IMR-90 (cell line): ENCODE measurements at places on chromosomes 3 and 15. TPM values are rescaled to one million over a fixed set of nuclear protein-coding genes. Genes with fewer than 3 reads are reported as not detected.

DNA sequence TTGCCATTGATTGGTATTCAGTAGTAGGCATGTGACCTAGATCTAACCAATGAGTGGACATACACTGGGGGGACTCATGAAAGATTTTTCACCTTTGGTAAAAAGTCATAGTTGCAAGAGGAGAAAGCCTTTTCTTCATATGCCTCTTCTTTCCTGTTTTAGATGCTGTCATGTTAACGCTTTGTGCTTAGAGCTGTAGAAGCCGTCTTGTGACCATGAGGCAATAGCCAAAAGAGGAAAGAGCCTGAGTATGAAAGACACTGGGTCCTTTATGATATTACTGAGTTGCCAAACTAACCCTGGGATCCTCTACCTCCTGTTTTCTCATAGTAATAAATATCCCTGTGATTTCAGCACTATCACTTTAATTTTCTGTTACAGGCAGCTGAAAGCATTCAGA is 396.0 kb downstream of the FHIT start:
- no peaks in the 10 kb centered on the region for H3K27me3 ChIP-seq
- no peaks in the 10 kb centered on the region for H3K4me1 ChIP-seq
- no peak overlapping the region for H3K4me3 ChIP-seq
- no peaks in the 10 kb centered on the region for H3K36me3 ChIP-seq
- DNase-seq = no peak

DNA sequence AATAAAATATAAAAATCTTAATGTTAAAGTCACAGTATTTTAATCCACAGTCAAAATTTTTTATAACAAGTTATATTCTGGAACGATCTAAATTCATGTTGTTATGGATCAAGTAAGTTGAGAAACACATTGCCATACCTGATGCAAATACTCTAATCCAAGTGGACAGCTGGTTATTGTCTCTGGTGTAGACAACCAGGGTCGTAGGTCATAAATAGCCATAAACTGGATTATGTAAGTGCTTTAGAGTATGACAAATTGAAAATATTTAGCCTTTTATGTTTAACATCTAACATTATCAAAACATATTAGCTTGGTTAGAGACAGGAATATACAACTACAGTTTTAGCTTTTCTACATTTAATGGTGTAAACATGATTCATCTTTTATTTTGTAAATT is 53.0 kb downstream of the PLSCR2 start:
- H3K27ac ChIP-seq = no peak overlapping the region
- H3K4me3 ChIP-seq = no peak overlapping the region
- no peaks in the 10 kb centered on the region for H3K27me3 ChIP-seq
- no peak for DNase-seq
- no peaks in the 10 kb centered on the region for H3K36me3 ChIP-seq

DNA sequence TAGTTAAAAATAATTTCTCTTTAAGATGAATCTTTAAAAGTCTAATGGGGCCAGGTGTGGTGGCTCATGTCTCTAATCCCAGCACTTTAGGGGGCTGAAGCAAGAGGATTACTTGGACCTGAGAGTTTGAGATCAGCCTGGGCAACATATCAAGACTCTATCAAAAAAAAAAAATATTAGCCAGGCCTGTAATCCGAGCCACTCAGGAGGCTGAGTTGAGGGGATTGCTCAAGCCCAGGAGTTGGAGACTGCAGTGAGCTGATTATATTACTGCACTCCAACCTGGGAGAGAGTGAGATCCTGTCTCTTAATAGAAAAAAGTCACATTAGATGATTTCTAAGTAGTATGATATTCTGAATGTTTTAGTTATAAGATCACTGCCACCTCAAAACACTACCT is 322.0 kb upstream of the MANF start:
- no peak overlapping the region for H3K4me3 ChIP-seq
- no peaks in the 10 kb centered on the region for H3K36me3 ChIP-seq
- no peaks in the 10 kb centered on the region for H3K4me1 ChIP-seq
- H3K27me3 ChIP-seq = no peaks in the 10 kb centered on the region
- no peak for DNase-seq

- peaks cover 5% of the 10 kb centered on the region; the same call in 1 of the 2 replicates for H3K4me1 ChIP-seq
- no peaks in the 10 kb centered on the region for H3K36me3 ChIP-seq
- no peak overlapping the region for H3K4me3 ChIP-seq
- no peak for DNase-seq
- no peaks in the 10 kb centered on the region for H3K27me3 ChIP-seq
These were observed 6.3 kb upstream of the BHLHE40 start for GRCh38 chr3:4972652-4973643.

- H3K27me3 ChIP-seq = no peaks in the 10 kb centered on the region; the same call in none of the 2 replicates
- H3K4me1 ChIP-seq = no peaks in the 10 kb centered on the region
- H3K27ac ChIP-seq = no peak overlapping the region
- no peak overlapping the region for H3K4me3 ChIP-seq
These were observed 91.5 kb upstream of the ATP2B2 start for GRCh38 chr3:10596746-10597448.

- no peak overlapping the region for H3K4me3 ChIP-seq
- peaks cover 36% of the 10 kb centered on the region for H3K4me1 ChIP-seq
- no peak for DNase-seq
- H3K27ac ChIP-seq = no peak overlapping the region
- 0 out of 2 replicates have a peak, but pooled peaks cover 2% of the 10 kb centered on the region for H3K36me3 ChIP-seq
These were observed 17.3 kb downstream of the TBC1D2B start for GRCh38 chr15:78060232-78060631.

- H3K27ac ChIP-seq = no peak overlapping the region
- DNase-seq = no peak
- H3K4me3 ChIP-seq = no peak overlapping the region
- no peaks in the 10 kb centered on the region for H3K27me3 ChIP-seq
- no peaks in the 10 kb centered on the region for H3K36me3 ChIP-seq
- H3K4me1 ChIP-seq = no peaks in the 10 kb centered on the region; the same call in 1 of the 2 replicates
These were observed 90.9 kb upstream of the ZNF280D start for GRCh38 chr15:56824175-56824574.

DNA sequence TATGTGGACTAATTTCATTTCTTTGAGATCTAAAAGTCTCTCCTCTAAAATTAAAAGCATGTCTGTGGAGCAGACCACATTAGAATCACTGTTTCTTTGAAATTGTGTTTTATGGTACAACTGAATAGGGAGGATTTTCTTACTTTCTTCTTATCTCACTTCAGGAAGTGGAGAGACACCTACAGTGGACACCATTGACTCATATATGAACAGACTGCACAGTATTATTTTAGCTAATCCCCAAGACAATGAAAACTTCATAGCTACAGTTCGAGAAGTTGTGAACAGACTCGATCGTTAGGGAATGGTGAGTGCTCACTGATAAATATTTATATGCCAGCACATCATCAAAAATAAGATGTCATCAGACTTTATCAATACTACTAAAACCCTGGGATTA is 58.3 kb downstream of the HMG20A start:
- DNase-seq = no peak
- no peak overlapping the region for H3K27ac ChIP-seq
- no peak overlapping the region for H3K4me3 ChIP-seq
- H3K27me3 ChIP-seq = no peaks in the 10 kb centered on the region

GRCh38 chr3:63940389-63940757 is 28.2 kb upstream of the SCAANT1 start:
- no peak overlapping the region for H3K4me3 ChIP-seq
- H3K36me3 ChIP-seq = peaks cover 4% of the 10 kb centered on the region; the same call in 1 of the 2 replicates
- peaks cover 14% of the 10 kb centered on the region for H3K4me1 ChIP-seq
- no peaks in the 10 kb centered on the region for H3K27me3 ChIP-seq
- no peak overlapping the region for H3K27ac ChIP-seq
- DNase-seq = peak; percentile 76

DNA sequence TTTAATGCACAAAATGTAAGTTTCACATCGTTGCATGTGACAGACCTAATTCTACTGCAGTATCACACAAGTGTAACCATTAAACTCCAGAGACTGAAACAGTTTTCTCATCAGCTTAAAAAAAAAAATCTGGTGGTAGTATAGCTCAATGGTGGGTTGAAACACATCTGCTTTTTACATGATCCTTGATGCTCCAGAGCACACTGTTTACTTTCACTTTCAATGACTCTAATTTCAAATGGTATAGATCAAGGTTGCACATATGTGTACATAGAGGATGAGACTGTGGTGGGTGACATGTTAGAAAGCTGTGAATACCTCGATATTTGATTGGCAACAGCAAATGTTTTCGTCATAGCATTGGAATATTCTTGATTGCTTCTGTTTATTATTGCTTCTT is 22.4 kb downstream of the MCTP2 start:
- H3K4me1 ChIP-seq = no peaks in the 10 kb centered on the region; the same call in 1 of the 2 replicates
- no peak overlapping the region for H3K27ac ChIP-seq
- no peak overlapping the region for H3K4me3 ChIP-seq
- H3K36me3 ChIP-seq = no peaks in the 10 kb centered on the region
- no peaks in the 10 kb centered on the region for H3K27me3 ChIP-seq

Gene GOLGA8J
- under 0.01 TPM in 1 of 2 replicates, not detected in the other for total RNA-seq

Gene ZIC4
- not detected in 2 replicates for total RNA-seq

Gene CASR
- not detected in 2 replicates for total RNA-seq

Gene SPINT1
- 0.56 and 0.90 TPM in 2 replicates for total RNA-seq

Gene ACTC1
- 0.83 and 1.1 TPM in 2 replicates for total RNA-seq
